Posterior cingulate gyrus (tissue), 11 donors: ENCODE measurements at places on chromosomes 3 and 15.

DNA sequence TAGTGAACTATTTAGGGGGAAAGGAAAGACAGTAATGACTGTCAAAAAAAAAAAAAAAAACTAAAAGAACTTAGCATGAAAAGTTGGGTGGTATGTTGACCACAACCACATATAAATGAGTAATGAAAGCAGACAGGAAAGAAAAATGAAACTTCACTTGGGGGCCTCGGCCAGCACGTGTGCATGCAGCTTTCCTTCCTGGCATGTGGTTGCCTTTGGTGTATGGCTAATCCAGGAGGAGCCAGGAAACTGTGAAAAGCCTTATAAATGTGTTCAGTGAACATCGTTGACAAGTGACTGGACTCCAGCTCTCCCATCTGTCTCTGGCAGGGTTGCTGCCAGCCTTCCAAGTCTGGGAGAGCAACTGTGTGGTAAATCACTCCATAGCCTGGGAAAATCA is 195.1 kb downstream of the DTWD1 start:
- DNase-seq, result no peak

DNA sequence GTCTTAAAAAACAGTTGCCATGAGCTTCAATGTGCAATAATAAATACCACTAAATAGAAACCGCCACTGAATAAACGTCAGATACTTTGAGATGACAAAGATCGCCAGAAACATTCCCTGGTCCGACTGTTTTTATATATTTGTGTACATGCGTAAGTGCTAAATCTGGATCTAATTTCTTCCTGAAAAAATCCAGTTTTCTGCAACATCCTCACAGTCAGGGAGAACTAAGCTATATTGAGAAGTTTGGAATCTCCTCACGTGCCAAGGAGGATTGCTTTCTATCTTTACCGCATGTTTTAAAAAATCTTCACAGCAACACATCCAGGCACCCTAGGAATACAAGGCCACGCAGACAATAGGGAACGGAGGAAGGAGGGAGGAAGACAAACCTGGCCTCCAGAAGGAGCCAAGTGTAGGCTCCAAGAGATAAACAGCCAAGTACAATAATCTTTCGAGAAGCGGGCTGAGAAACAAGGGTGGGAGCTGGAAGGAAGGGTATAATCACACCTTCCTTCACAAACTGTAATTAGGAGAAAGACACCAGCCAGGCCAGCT is 5.7 kb downstream of the VGLL4 start:
- DNase-seq, result no peak

DNA sequence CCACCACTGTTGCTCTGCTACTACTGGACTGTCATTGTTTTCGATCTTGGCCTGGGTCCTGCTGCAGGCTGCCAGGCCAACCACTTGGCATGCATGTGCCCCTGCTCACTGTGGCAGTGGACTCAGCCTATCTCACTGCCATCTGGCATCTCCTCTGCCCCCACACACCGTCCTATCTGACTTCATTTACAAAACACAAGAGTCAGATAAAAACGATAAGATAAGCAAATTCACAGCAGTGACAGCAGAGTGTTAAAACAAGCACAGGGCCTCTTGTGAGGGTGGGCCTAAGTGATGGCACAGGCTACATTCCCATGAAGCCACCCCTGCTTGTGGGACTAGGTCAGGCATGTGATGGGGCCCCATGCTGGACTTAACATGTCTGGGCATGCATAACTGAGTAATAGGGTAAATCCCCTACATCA is 68.1 kb downstream of the CRYGS start:
- peak; percentile 71 for DNase-seq

DNA sequence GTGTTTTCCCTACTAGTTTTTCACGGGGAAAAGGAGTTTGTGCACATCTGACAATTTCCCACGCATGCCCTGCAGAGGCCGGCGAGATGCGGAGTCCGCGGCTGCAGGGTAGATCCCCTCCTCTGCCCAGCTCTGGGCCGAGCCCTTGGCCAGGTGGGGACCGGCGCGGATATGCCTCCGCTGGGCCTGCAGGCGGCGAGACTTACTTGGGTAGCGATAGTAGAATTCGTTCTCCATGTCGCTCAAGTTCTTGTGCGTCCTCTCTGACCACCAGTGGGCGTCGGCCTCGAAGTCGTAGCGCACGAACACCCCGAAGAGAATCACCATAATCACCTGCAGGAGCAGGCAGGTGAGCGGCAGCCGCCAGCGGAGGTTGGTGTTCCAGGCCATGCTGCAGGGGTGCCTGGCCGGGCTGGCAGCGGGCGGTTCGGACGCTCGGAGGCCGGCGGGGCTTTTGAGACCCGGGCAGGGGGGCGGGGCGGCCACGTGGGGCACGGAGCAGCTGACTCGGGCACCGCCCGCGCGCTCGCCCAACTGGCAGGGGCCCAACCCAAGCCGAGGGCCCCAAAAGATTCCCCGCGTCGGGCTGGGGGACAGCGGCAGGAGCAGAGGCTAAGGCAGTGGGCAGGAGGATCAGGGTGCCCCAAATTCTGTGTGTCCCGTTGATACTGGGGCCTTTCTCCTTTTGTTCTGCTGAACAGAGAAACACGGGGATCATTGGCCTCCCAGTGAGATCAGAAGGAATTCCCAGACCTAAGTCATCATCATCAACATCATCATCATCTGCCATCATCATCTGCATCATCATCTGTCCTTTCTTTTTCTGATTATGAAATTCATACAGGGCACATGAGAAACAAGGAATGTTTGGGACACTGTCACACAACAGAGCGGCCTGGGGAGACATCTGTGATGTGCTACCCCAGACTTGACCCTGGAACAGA is at the start of gene RHCG:
TSS of gene RHCG (minus strand) at position 429 of the 944 bp plus-strand sequence. CDS start at position 390, 39 bp downstream.
- DNase-seq, result peak; percentile 92

DNA sequence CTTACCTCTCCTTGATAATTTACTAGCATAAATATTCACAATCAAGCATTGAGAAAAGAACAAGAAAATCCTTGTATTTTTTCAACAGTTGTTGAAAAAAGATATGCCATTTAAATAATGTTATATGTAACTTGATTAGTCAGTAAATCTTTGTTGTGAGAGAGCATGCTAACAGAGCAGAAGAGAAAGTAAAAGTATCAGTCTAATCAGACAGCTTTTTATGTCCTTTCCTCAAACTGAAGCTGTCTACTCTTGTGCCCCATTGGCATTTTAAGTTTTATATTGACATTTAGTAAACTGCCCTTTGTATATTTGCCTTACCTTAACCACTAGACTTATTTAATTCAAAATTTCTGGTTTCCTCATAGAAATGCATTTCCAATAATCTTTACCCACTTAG is 668.7 kb downstream of the OTOL1 start:
- no peak for DNase-seq

GRCh38 chr15:34789326-34789725 is 6.0 kb downstream of the ACTC1 start:
- no peak for DNase-seq
